ENCODE measurements at places on chromosomes 4 and X.

- no peak for DNase-seq
These were observed 745.3 kb downstream of the RPA4 start for GRCh38 chrX:97628807-97629596.

DNA sequence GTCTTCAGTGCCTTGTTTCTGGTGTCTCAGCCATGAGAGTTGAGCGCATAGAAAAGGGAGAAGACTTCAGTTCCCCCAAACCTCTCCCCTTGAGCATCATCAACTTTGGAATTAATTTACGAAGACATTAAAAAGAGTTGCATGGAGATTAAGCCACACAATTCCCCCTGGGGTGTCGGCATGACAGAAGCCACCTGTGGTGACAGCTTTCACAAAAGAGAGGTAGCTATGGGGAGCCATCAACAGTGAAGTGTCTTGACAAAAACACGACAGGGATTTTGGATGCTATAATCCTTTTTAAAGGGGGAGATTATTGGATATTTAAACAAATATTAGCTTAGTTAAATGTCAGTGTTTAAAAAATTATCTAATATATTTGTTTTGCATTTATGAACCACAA lies 307.6 kb downstream of the LDB2 start:
- DNase-seq: no peak

GRCh38 chr4:10762561-10762960 lies 78.0 kb upstream of the CLNK start:
- DNase-seq: peak; percentile 53

GRCh38 chr4:76306882-76307659 lies 538 bp downstream of the STBD1 start:
- DNase-seq: peak; percentile 49

GRCh38 chr4:100933628-100934027 lies 413.7 kb downstream of the PPP3CA start:
- DNase-seq: no peak

- peak; percentile 75 for DNase-seq
These were observed 30.4 kb downstream of the ELF4 start for GRCh38 chrX:130079824-130080406.

GRCh38 chr4:134001057-134001456 lies 200.5 kb downstream of the PABPC4L start:
- DNase-seq: peak; percentile 58

DNA sequence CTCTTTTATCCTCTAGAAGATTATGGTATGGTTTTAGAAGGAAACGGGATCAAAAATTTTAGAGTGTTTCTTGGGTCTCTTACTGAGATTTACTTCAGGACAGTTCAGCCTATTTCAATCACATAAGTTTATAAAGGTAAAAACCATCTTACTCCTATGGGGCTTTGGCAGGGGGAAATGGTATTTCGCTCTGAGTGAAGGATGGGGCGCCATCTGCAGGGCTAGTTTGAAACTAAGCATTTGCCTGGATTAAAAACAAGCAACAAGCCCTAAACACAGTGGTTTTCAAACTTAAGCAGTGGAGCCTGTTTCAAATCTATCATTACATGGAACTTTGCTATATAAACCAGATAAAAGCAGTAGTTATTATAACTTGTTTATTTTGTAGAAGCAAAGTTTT lies 361.5 kb upstream of the FMR1 start:
- DNase-seq: peak; percentile 11

- DNase-seq: peak; percentile 80
These were observed 399.3 kb downstream of the GPM6A start for GRCh38 chr4:175412746-175413145.

- DNase-seq: no peak
These were observed 49.6 kb downstream of the MEPE start for GRCh38 chr4:87882321-87882720.

DNA sequence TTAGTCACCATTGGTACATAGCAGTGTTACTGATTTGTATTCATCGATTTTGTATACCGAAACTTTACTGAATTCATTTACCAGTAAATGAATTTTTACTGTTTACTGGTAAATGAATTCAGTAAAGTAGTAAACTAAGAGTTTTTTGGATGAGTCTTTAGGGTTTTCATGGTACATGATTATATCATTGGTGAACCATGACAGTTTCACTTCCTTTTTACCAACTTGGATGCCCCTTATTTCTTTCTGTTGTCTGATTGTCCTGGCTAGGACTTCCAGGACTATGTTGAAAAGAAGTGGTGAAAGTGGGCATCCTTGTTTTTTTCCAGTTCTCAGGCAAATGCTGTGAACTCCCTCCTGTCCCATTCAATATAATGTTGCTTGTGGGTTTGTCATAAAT lies 494.9 kb downstream of the GALNTL6 start:
- DNase-seq: no peak

DNA sequence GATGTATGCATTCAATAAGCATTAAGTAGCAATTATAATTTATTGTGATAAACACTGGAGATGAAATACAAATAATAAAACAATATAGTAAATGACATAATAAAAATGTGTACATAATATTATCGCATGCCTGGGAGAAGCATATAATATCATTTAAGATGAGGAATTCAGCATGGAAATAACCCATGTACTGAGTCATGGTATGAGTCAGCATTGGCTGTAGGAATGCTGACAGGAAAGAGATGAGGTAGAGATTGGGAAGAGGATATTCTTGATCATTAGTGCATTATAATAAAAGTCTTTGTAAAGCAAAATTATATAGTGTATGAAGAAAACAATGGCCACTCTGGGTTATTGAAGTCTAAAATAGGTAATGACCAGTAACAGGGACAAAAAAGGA lies 82.8 kb downstream of the MAGEB10 start:
- DNase-seq: peak; percentile 86

- DNase-seq: peak; percentile 20
These were observed 30.1 kb upstream of the SPARCL1 start for GRCh38 chr4:87559090-87559837.

- no peak for DNase-seq
These were observed 169.4 kb downstream of the MID1 start for GRCh38 chrX:10450959-10451355.

DNA sequence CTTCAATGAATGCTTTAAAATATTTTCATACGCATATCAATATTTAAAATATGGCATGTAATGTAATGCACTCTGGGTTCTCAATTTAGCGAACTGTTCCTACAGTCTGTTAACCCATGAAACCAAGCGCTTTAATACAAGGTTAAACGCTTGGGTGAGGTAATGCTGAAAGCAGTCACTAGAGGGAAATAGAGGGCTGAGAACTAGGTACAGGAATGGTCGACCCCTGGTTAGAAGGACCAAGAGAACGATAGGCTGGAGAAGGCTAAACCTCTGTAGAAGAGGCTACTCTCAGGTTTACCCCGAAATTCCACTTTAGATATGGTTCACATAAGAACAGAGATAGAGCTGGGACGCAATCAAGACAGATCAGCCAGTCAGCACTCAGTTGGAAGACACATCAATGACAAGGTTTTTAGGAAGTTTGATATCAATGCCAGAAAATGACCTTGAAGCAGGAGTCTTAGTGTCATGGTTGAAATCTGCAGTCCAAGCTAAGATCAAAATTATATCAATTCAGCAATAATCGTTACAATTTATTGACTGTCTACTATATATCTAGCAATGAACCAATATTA lies 26.9 kb downstream of the ARSJ start:
- DNase-seq: peak; percentile 74

DNA sequence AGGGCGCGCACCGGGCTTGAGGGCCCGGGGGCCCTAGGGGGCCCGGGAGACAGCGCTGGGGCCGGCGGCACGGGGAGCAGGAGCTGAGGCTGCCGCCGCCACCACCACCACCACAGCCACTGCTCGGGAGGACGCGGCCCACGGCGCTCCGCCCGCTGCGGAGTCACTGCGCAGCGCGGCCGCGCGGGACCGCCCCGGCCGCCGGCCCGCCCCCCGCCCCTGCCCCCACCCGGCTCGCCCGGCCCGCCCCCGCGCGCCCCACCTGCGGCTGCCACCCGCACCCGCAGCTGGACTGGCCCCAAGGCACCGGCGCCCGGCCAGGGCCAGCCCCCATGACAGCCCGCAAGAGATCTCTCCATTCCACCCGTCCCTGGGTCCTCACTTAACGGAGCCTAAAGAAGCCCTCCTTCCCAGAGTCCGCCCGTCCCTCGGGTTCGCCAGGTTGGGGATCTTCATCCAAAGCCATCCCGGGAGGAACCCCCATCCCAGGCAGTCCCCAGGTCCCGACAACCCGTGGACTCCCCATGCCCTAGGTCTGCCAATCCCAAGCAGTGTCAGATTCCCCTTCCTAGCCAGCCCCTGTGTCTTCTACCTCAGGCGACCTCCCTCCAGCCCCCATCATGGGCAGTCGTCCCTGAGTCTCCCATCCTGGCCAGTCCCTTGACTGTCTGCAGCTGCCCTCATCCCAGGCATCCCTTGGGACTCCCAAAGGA lies 40.0 kb upstream of the IQSEC2 start:
- DNase-seq: no peak

DNA sequence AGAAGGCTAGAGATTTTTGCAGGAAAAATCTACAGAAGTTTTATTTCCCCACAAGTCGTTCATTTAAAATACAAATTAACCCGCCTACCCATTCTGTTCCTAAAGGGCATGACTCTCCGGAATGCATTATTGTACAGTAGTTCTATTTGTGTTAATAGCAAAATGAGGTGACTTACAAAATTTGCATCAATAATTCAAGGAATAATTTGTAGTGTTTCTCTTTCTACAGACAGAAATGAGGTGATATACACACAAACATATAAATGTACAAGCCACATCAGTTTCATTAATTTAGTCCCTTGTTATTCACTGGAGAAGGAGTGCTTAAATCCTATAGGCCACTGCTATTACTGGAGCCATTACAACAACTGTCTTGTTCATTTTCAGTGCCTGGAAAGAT lies 501.3 kb upstream of the DIAPH2 start:
- no peak for DNase-seq

DNA sequence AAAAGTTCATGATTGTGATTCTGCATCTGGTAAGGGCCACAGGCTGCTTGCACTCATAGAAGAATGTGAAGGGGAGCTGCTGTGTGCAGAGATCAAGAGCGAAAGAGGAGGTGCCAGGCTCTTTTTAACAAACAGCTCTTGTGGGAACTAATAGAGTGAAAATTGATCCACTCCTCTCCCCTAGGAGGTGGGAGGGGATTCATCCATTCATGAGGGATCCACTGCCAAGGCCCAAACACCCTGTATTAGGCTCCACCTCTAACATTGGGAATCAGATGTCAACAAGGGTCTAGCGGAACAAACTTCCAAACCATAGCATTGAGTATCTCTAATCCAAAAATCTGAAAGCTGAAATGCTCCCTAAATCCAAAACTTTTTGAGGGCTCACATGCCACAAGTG lies 16.4 kb upstream of the PPID start:
- no peak for DNase-seq

DNA sequence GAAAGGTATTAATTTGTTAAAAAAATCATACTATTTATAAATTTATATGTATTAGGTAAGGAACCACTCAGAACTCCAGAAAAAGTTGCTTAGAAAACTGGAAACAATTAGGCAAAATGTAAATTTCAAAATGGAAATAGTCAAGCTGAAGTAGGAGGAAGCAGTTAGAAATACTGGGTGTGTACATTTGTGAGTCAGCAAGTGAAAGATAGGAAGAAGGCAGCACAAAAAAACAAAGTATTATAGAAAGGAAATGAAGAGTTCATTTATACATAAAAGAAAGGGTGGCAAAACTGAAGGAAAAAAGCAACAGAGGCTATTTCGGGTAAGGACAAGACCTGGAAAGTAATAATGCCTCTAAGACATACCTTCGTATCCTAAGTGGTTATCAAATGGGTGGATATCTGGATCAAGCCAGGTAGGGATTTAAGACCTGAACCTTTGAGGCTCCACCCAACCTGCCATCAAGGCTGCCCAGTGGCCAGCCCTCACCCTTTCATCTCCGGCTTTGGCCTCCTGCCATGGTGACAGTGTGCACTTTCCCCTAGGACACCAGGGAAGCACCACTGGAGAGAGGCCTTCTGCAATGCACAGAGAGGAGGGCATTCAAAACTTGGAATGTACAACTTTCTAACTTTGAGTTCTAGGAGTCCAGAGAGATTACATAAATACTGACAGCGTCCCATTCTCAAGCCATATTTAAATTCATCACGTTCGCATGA lies at the start of gene LRRC66:
Gene LRRC66, minus strand, starts transcription at position 428 of the 722 bp plus-strand sequence. CDS start 2,750 bp downstream, outside the sequence.
- DNase-seq: peak; percentile 83

GRCh38 chr4:37160653-37161052 lies 83.9 kb upstream of the NWD2 start:
- no peak for DNase-seq

- peak; percentile 48 for DNase-seq
These were observed 186.0 kb upstream of the FAM241A start for GRCh38 chr4:111959222-111959621.

GRCh38 chr4:182619660-182620059 lies 297.5 kb downstream of the DCTD start:
- DNase-seq: no peak

DNA sequence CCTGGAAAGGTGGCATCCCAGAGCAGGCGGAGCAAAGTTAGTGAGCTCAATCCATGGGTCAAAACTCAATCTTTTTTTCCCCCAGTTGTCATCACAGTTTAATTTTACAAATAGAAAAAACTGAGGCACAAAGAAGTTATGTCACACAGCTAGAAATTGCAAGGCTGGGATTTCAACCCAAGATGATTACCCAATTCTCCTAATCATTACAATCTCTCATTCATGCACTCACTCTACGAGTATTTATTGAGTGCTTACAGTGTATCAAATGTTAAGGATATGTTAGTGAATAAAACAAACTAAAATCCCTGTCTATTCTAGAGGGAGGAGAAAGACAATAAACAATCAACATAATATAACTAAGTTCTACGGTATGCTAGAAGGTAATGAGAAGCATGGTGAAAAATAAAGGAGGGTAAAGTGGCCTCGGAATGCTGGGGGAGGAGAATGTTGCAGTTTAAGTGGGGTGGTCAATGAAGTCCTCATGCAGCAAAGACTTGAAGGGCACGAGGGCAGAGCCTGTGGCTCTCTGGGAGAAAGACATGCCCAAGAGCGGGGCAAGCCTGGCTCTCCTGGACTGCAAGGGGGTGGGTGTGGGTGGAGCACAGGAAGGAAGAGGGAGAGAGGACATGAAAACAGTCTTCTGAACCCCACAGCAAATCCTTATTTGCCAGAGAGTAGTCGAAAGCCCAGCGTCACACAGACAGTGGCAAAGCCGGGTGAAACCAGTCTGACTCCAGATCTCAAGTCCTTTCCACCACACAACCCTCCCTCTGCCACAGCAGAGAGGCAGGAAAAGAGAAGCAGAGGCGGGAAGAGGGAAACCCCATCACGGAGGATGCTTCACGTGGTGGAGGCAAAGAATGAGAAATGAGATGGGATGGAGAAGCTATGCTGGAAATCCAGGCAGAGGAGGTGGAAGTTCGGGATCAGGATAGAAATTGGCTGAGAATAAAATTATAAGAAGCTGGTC lies 48.3 kb downstream of the RAB33B start:
- DNase-seq: no peak

- peak; percentile 39 for DNase-seq
These were observed 65.7 kb upstream of the FGF13 start for GRCh38 chrX:138777230-138777629.

GRCh38 chr4:159201168-159201567 lies 98.3 kb downstream of the RAPGEF2 start:
- no peak for DNase-seq

- DNase-seq: no peak
These were observed 9.1 kb downstream of the CXCR3 start for GRCh38 chrX:71609095-71609750.

GRCh38 chr4:147157860-147158701 lies 212.4 kb upstream of the TTC29 start:
- peak; percentile 62 for DNase-seq

- no peak for DNase-seq
These were observed 576.7 kb upstream of the DIPK2B start for GRCh38 chrX:45777366-45777765.

- peak; percentile 75 for DNase-seq
These were observed 39.6 kb downstream of the PDLIM5 start for GRCh38 chr4:94491322-94491721.

GRCh38 chr4:98199247-98199646 lies 56.0 kb upstream of the STPG2 start:
- no peak for DNase-seq

Data from PC-3 (cell line).